ENCODE measurements at places on chromosomes 5 and 9.

GRCh38 chr5:169100735-169101075 is 200.2 kb downstream of the SLIT3 start:
- DNase-seq, result no peak

DNA sequence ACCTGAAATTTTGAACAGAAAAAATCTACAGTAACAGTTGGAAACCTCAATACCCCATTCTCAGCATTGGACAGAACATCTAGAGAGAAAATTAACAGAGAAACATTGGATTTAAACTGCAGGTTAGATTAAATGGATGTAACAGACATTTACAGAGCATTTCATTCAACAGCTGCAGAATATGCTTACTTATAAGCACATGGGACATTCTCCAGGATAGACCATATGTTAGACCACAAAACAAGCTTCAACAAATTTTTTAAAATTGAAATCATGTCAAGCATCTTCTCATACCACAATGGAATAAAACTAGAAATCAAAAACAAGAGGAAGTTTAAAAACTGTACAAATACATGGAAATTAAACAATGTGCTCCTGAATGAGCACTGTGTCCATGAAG is 316.3 kb downstream of the FAM170A start:
- no peak for DNase-seq

DNA sequence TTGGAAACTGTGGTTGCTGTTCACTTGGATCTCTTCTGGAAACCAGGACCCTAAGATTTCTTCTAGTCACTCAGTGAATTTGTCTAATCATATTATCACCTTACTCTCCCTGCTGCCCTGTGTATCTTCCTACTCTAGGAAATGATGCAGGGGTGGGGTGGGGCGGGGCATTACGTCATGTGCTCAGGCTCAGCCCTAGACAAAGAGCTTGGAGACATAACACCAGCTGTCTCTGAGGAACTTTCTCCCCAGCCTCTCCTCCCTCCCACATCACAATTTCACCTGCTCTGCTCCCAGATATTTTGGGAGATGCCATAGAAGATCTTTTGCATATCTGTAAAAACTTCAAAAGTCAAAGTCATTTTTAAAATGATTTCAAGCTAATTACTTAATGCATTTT is 470.4 kb downstream of the ZSWIM6 start:
- DNase-seq, result no peak

DNA sequence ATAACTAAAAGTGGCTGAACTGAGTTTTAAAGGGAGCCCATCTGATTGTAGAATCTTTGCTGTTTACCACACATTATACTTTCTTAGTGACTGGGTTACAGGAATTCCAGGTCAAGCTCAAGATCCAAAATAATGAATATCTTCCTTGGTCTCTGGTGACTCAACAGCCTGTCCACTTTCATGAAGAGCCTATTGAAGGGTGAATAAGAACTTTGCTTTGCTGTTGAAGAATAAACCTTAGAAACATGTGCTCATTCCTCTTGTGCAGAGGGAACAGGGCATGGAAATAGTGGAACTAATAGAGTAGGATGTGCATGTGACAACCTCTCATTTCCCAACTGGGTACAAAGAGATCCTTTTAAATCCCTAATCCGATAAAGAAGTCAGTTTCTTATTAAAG is 21.4 kb downstream of the ALDH1A1 start:
- DNase-seq, result no peak

- DNase-seq, result no peak
Observed at GRCh38 chr9:132756214-132756845, 86.1 kb downstream of the GTF3C4 start.

- no peak for DNase-seq
Observed at GRCh38 chr5:109996246-109996645, 306.5 kb downstream of the MAN2A1 start.

DNA sequence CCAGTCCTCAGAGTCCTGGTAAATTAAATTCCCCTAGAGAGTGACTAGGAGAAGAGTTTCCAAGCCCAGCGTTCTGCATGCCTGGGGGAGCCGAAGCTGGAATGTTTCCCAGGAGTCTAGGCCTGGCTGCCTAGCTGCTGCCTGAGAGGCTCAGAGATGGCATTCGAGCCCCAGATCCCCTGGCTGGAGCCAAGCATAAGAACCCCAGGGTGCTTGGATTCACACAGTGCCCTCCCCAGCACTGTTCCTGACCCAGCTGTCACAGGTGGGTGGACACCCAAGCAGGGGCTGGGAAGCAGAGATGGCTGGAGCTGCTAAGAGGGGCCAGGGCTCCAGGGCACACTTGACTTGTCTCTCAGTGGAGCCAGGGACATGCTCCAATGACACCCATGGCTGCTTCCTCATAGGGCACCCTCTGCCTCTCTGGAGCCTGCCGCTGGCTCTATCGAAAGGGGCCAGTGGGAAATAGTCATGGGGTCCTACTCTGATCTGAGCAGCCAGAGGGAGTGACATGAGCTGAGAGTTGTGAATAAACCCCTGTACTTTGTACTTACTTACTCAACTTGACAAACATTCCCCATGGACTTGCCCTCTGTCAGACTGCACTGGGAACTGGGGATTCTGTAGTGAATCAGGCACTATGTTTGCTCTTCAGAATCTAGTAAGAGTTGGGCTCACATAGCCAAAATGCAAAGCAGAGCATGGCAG is 62.6 kb upstream of the XPA start:
- DNase-seq, result no peak

DNA sequence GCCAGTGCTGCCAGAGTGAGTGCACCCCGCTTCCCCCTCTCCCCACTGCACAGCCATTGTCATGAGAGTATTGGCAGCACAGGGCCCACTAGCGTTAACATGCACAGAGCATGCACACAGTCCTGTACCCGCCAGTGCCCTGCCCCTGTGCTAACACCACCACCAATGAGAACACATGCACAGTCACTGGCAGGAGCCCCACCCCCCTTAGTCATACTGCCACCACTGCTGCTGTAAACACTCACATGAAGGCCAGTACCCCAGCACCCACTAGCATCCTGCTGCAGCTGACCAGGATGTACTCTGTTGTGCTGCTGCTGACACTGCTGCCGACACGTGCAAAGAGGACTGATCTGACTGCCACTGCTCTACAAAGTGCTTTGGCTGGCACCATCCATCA is 19.5 kb upstream of the RANBP6 start:
- DNase-seq, result no peak

- no peak for DNase-seq
Observed at GRCh38 chr9:125805586-125805985, 58.4 kb downstream of the PBX3 start.

DNA sequence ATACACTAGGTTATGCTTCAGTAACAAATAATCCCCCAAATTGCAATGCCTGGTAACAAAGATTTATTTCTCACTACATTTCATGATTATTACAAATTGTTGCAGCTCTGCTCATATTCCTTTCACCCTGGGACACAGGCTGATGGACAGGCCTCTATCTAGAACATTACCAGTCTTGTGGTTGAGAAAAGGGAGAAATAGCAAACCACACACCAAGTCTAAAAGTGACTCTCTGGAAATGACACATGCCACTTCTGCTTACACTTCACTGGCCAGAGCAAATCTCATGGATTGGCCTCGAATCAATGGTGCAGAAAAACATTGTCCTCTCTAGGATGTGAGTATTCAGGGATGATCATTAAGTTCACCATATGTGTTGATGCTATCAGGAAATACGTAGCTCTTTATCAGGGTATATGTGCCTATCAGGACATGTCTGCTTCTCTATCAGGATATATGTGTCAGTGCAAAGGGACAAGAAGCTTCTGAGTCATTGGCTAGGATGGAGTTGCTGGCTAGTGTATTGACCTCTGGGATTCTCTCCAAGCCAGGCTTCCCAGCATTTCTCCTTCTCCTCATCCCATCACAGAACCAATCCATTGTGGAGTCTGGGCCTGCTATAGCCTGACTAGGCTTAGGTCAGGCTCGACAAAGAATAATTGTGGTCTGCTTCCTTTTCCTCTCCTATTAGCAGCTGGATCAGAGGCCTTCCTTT is 91.1 kb upstream of the CEP78 start:
- no peak for DNase-seq

GRCh38 chr9:119701651-119702050 is 332.4 kb upstream of the BRINP1 start:
- DNase-seq, result no peak

GRCh38 chr9:6054280-6055099 is 39.1 kb upstream of the RANBP6 start:
- peak; percentile 45 for DNase-seq

GRCh38 chr5:8239646-8240045 is 370.7 kb downstream of the MTRR start:
- DNase-seq, result no peak

- DNase-seq, result no peak
Observed at GRCh38 chr5:133859073-133859472, 109.4 kb downstream of the C5orf15 start.

GRCh38 chr5:171092194-171092593 is 216.9 kb upstream of the TLX3 start:
- DNase-seq, result no peak

DNA sequence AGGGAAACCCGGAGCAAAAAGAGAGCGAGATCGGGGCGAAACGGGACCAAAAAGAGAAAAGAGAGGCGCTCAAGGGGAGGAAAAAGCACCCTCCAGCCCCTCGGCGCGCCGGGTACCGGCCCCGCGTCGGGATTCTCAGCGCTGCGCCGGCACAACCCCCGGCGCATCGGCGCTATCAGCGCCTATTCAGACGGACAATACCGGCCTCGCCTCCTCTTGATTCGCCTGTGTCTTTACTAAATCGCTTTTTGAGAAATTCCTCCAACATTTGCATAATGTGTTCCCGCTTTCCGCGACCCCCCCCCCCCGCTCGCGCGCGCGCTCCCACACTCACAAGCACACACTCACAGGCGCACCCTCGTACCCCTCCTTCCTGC is 578 bp downstream of the LHX6 start:
- DNase-seq, result peak; percentile 58
